Hippocampal formation (tissue), 2 donors: ENCODE measurements at places on chromosomes 7 and 10.
A peak's percentile ranks its signal among the peaks of the same experiment; 100 is the strongest.

DNA sequence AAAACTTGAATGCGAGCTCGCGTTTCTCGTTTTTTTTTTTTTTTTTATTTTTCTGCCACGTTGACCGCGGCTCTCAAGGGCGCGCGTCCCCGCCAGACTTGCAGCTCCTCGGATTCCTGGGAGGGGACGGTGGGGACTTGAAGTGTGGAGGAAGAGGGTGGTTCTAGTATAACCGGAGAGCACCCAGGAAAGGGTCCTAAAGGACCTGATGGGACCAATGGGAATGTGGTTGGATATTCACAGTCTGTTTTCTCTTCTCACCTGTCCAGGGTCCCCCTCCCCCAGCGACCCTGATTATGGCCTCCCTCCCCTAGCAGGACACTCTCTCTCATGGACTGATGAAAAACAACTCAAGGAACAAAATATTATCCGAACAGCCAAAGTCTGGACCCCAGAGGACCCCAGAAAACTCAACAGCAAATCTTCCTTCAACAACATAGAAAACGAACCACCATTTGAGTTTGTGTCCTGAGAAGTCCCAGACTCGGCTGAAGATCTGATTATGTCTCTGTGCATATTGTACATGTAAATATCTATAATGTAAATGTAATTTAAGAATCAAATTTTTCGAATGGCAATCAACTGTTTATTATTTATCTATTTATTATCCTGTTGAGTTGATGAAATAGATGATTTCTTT is 1.4 kb downstream of the PTF1A start:
- DNase-seq = no peak

GRCh38 chr7:108771853-108772252 is 202.2 kb downstream of the DNAJB9 start:
- DNase-seq = no peak

- no peak for DNase-seq
These were observed 111.0 kb upstream of the KLF14 start for GRCh38 chr7:130844811-130845580.

GRCh38 chr10:11667756-11668155 is 56.3 kb upstream of the USP6NL start:
- DNase-seq = no peak

GRCh38 chr7:1127001-1127400 is 33.0 kb downstream of the ZFAND2A start:
- DNase-seq = no peak

DNA sequence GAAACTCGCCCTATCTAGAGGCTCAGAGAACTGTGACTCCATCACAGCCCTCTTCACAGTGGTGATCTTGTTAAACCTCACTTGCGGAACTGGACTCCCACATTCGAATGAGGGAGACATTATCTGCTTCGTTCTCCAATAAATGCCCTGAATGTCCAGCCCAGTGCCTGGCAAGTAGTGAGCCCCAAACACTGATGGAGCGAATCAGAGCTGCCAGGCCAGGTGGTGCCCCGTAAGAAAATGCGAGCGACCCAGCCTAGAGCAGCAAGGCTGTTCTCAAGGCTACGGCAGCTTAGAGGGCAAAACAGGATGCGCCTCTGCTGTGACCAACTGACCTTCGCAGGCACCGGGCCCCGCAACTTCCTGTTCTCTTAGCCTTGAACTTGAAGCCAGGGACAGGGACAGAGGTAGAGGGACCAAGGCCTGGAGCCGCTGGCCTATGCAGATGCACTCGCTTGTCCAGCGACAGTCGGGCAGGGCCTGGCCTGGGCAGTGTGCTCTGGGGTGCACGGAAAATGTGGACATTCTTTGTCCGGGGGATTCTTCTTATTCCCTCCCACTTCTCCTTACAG is 217.6 kb downstream of the TCERG1L start:
- no peak for DNase-seq

DNA sequence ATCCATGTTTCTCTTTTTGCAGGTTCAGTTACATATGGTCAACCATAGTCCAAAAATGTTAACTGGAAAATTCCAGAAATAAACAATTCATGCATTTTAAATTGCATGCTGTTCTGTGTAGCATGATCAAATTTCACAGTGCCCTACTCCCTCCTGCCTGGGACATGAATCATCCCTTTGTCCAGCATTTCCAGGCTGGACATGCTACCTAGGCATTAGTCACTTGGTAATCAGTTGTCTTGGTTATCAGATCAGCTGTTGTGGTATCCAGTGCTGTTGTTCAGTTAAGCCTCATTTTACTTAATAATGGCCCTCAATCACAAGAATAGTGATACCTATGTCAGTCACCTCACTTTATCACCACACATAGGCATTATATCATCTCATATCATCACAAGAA is 7.3 kb upstream of the PNLIP start:
- no peak for DNase-seq

- no peak for DNase-seq
These were observed 25.2 kb downstream of the GET4 start for GRCh38 chr7:901388-902154.

DNA sequence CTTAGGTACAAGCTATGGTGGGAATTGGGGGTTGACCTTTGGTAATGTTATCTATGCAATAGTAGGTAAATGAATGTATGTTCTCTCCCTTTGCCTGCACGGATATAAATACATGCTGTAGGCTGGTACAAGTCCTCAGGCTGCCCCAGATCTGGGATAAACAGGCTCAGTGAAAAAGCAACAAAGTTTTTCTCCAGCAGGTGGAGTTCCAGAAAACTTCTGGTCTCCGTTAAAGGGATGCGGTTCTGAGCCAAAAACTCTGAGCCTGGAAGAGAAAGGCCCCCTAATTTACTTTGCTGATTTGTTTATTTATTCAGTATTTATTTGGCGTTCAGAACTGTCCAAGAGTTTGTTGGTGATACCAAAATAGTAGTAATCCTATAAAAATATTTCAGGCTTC is 204.7 kb downstream of the ADRA2A start:
- peak; percentile 6 for DNase-seq

DNA sequence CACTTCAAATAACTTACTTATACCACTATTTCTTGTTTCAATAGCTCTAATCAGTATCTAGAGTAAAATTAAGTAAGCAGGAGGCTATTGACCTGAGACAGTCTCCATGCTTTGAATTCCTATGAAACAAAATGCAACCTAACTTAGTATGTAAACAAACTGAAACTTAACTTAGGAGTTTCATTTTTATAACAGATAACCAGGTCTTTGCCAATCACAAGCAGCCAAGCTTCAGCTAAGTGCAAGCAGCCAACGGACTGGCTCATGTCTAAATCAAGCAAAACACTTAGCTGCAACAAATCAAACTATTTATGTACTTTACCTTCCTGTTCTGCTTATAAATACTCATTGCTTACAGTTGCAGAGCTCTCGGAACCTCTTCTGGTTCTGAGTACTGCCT is 4.4 kb upstream of the GSTK1 start:
- no peak for DNase-seq

DNA sequence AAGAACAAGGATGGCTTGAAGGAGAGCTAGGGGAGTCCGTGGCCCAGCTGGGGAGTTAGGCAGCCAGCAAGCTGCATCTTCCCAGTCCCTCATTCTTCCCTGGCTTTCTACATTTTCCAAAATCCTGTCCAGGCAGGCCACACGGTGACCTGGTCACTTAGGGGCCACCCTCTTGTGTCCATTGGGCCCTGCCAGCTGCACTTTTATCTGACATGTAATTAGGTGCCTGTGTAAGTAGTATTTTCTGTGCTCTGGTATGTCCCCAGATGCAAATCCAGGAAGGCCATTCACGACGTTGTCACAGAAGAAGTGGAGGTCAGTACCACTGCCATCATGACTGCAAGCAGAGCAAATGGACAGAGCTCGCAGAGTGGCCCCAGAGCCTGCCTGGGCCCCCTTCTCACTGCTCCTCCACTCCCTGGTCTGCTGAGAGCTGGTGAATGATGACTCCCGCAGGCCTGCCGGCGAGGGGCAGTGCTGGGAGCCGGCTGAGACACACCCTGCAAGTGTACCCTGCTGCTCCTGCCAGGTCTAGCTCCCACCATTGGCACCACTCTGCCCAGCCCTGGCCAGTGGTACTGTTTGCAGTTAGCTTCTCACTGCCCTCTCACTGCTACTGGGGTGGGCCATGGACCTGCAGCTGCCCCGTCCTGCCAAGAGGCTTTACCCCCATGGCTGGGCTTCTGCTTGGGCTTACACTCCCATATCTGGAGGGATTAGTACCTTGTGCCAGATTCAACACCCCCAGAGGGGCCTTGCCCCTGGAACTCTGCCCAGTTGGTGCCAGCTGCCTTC is 98.2 kb downstream of the GLRX3 start:
- DNase-seq = no peak

DNA sequence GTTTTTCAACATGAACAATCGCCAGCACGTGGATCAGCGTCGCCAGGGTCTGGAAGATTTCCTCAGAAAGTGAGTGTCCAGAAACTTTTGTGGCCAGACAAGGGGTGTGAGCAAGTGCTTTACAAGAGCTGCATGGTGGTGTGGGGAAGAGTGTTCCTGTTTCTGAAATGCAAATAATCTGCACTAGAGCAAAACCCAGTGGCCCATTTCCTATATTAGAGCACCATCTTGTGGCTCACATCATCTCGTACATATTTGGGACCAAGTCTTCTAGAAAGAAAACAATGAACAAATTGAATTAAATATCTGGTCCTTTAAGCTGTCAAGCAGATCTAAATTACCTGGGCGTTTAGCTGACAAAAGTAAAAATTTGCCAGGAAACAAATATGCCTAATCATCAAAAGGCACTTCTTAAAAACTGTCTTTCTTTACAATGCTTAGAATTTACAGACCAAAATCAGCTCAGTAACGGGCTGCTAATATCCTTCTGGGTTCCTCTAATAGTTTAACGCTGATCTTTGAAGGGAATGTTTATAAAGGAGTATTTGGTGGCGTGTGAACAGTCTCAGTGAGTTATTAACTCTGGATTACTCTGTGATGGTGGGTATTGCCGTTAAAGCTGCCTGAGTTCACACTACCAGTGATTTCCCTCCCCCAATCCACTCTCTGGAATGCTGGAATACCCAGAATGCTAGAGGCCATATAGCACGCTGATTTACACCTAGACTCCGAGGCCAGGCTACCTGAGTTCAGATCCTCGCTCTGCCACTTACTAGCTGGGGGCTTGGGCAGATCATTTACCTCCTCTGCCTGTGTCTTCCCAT is 73.6 kb downstream of the SNX10 start:
- DNase-seq = peak; percentile 50

DNA sequence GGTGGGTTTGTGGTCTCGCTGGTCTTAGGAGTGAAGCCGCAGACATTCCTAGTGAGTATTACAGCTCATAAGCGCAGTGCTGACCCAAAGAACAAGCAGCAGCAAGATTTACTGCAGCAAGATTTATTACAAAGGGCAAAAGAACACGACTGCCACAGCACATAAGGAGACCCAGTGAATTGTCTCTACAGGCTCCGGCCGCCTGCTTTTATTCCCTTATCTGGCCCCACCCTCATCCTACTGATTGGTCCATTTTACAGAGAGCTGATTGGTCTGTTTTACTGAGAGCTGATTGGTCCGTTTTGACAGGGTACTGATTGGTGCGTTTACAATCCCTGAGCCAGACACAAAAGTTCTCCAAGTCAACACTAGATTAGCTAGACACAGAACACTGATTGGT is 82.1 kb downstream of the VIPR2 start:
- no peak for DNase-seq

DNA sequence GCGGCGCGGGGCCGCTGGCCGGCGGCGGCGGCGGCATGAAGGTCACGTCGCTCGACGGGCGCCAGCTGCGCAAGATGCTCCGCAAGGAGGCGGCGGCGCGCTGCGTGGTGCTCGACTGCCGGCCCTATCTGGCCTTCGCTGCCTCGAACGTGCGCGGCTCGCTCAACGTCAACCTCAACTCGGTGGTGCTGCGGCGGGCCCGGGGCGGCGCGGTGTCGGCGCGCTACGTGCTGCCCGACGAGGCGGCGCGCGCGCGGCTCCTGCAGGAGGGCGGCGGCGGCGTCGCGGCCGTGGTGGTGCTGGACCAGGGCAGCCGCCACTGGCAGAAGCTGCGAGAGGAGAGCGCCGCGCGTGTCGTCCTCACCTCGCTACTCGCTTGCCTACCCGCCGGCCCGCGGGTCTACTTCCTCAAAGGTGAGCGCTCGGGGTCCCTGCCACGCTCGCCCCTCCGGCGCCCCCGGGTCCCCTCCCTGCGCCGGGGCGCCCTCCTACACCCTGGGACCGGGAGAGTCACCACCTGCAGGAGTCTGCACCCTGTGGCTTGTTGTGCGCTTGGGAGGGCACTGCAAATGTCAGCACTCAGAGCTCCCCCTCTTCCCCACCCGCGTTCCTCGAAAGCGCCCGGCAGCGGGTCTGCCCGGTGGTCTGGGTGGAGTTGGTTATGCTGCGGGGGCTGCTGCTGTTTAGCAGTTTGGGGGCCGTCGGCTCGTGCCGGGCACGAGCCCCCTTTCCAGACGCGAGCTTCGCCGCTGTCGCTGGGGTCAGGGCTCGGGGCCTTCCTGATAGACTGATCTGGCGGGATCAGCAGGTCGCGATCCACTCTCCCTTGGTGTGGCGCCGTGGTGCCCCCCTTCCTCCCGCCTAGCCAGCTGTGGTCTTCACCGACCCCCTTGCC is 627 bp downstream of the DUSP5 start:
- DNase-seq = no peak

GRCh38 chr10:71721313-71721712 is 1.7 kb upstream of the C10orf105 start:
- DNase-seq = no peak

DNA sequence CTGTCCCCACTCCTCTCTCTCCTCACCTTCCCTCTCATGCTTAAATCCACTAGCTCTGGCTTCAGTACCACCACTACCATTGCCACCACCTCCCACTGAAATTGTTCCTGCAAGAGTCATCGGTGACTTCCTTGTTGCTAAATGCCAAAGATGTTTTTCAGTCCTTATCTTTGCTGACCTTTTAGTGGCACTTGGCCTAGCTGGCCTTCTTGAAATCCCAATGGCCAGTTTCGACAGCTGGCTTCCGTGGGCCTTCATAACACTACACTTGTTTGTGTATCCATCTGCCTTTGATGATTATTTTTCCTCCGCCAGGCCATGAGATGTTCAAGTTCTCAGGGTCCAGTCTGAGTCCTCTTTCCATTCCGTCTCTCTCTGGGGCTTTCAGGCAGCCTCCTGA is 118.2 kb upstream of the NANOS1 start:
- no peak for DNase-seq

- no peak for DNase-seq
These were observed 10.6 kb upstream of the ENTPD7 start for GRCh38 chr10:99648717-99649116.

GRCh38 chr10:79376078-79376628 is 28.9 kb downstream of the PPIF start:
- DNase-seq = no peak
